Cortex of kidney (tissue), 1 donor: ENCODE measurements at places on chromosomes 3 and 15.

- DNase-seq = no peak
Measured at GRCh38 chr3:127439621-127440020, 150.9 kb downstream of the TPRA1 start.

GRCh38 chr15:78625606-78626280, 4.9 kb upstream of the CHRNA3 start:
- no peak for DNase-seq

DNA sequence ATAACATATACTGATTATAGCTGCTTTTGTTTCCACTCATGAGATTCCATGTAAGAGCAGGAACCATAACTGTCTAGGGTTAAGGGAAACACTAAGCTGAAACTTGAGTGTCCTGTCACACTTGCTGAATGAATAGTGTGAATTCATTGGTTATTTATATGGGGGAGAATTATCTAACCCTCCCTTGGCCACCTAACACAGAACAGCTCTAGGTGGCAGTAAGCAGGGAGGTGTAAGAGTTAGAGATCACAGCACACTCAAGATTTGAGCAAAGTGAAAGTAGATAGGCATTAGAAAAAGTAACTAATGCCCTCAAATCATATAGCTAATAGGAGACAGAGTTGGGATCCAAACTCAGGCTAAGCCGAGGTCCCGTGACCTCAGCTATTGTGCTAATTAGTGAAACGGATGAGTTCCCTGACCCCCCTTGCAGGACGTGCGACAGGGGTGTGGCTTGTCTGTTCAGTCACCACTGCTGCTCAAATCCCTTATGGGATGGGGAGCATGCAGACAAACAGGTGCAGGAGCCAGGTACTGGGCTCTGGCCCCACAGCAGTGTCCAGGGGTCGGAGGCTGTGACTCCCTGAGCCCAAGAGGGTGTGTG, 27.7 kb upstream of the ANO10 start:
- no peak for DNase-seq

GRCh38 chr3:139122221-139122581, 77.5 kb upstream of the PRR23C start:
- DNase-seq = no peak

DNA sequence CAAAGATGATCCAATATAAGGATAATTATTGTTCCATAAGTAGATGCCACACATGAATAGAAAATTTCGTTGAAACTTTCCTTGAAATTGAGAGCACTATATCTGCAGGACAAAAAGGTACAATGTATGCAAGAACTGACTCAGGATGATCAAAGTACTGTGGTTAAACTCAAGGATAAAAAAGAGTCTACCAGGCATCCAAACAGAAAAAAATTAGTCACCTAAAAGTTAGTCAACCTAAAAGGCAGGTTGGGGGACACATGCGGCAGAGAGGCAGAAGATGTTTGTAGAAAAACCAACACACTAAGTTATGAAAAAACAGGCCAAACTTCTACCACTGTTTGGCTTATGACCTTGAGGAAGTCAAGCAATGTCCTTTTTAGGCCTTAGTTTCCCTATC, 68.7 kb downstream of the GSK3B start:
- DNase-seq = no peak

DNA sequence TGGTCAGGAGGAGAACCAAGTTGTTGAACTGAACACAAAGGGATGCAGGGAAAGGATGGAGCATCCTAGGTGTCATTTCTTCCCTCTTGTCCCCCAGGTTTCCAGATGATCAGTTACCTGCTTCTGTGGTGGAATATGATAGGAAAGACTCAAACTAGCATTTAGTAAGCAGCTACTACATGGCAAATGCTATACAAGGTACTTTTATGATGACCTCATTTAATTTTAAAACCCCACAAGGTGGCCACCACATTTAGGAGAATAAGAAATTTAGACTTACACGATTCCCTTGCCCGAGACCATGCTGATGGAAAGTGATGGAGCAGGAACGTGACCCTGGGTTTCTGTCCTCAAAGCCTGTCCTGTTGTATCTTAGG, 40.9 kb downstream of the CCR4 start:
- no peak for DNase-seq

GRCh38 chr3:155424323-155424710, 130.8 kb upstream of the STRIT1 start:
- no peak for DNase-seq

- DNase-seq = no peak
Measured at GRCh38 chr3:52357151-52358080, 41.3 kb downstream of the DNAH1 start.

GRCh38 chr3:188205992-188206416, 52.0 kb downstream of the LPP start:
- DNase-seq = no peak

- DNase-seq = no peak
Measured at GRCh38 chr15:78828920-78829319, 17.7 kb upstream of the ADAMTS7 start.

DNA sequence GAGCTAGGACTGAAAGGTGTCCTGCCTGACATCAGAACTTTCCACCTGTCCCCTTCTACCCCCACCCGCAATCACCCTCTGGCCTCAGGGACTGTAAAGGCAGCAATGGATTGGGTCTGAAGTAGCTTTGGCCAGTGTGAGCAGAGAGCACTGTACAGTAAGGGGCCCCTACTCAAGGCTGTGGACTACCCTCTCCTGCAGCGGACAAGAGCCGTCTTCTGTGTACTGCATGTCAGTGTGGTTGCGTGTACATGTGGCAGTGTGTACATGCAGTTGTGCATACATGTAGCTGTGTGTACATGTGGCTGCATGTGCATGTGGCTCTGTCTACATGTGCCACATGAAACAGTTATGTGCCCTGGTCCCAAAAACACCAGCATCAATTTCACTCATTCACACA, 205.9 kb upstream of the LINGO1 start:
- DNase-seq = no peak

DNA sequence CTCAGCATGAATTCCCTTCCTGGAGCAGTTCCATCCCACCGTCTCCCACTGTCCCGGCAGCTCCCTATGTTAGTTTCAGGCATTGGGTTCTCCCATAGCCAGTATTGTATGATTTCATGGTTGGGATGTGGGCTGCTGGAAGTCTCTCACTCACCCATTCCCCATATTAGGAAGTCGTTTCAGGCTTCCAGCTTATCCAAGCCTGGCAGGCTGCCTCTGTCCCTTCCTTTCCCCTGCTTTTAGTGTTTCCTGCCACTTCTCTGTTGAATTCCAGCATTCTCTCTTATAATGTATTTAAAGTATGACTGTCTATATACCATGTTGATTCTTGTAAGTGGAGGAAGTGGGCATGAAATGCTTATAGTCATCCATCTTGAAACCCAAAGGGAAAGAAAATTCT, 309.7 kb upstream of the RBMS3 start:
- no peak for DNase-seq

- DNase-seq = no peak
Measured at GRCh38 chr15:41073028-41073427, 43.1 kb downstream of the INO80 start.

DNA sequence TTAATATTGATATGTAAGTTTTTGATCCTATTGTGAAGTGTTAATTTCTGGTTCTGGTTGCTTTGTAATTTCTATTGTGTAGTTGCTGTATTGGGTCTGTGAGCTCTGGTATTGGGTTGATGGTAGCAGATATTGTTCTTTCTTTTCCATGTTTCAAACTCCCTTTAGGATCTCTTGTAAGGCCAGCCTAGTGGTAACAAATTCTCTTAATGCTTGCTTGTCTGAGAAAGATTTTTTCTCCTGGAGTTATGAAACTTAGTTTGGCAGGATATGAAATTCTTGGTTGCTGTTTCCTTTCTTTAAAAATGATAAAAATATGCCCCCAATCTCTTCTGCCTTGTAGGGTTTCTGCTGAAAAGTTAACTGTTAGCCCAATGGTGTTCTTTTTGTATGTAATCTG, 268.6 kb upstream of the PLSCR5 start:
- DNase-seq = no peak

GRCh38 chr3:11632966-11633365, 10.7 kb downstream of the VGLL4 start:
- DNase-seq = no peak

GRCh38 chr3:166453478-166453877, 616.3 kb upstream of the BCHE start:
- DNase-seq = no peak

DNA sequence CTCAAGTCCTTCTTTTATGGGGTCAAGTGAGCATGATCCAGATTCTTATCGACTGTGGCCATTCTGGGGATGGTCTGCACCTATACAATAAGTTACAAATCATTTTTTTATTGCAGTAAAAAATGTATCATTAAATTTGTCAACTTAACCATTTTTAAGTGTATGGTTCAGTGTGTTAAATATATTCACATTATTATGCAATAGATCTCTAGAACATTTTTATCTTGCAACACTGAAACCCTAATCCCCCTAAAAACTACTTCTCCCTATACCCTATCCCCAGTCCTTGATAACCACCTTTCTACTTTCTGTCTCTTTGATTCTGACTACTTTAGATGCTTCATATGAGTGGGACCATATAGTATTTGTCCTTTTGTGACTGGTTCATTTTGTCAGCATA, 10.4 kb upstream of the BOC start:
- no peak for DNase-seq

GRCh38 chr15:65363766-65364165, 14.0 kb downstream of the IGDCC3 start:
- no peak for DNase-seq

- DNase-seq = no peak
Measured at GRCh38 chr15:60569596-60569995, 90.7 kb upstream of the ICE2 start.

- DNase-seq = no peak
Measured at GRCh38 chr3:111595232-111595631, at the start of gene ZBED2. Gene ZBED2 (minus strand): TSS chr3:111595346. CDS start chr3:111594201, 1,145 bp downstream.

- no peak for DNase-seq
Measured at GRCh38 chr3:177295116-177295515, 97.8 kb upstream of the TBL1XR1 start.

- no peak for DNase-seq
Measured at GRCh38 chr15:50593761-50594160, 47.3 kb upstream of the USP50 start.

DNA sequence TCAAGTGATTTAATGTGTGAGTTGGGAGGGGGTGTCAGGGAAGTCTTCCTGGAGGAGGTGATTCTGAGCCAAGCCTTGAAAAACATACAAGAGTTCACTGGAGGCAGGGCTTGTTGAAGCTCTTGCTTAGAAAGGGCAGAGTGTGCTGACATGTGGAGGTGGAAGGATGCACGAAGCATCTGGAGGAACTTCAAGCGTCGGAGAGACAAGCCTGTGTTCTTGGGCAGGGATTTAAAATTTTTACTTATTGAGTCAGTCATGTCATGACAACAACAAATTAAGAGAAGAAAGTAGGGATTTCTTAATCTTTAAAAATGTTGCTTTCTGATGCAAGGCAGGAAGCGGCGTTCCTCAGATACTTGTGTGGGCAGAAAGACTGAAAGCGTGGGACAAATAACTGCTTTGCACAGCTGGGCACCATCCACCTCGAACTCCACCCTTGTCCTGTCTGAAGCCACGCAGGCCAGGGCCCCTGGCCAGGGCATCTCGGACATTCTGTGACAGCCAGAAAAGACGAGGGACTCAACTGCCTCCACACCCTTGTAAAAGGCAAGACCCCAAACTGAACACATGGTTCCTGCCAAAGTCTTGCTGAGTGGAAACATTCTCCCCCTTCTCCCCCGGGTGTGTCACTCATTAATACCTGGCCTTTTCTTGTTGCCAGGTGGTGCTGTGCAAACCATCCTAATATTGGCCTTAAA, 6.9 kb upstream of the IL16 start:
- DNase-seq = no peak

DNA sequence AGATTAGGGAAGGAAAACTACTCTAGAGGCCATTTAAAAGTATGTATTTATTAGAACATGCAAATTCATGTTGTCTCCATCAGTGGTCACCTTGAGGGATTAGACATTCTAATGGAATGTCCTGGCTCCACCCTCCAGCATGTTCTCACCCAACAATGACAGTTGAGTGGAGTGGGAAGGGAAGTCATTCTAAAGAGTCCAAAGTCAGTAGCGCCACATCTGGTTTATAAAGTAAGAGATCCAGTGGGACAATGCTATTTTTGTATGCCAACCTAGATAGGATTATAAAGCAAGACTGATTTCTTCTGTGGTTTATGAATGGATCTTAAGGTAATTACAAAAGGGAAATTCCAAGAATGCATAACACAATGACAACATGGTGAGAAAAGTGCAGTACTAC, 33.3 kb downstream of the SLC24A1 start:
- no peak for DNase-seq

DNA sequence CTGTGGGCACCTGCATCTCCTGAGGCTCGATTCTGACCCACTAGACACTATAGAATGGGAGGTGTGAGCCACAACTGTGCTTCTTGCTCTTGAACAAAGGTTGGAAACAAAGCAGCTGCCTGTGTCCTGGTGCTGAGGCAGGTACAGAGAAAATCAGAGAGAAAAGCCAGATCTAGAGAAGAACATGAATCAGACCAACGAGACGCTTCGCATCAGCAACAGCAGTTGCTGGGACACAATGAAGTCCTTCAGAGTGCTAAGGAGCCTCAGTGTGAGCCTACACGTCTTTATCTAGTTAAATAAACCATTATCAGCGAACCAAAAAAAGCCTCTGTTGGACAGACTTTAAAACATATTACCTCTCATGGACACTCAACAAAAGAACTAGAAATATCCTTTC, 86.3 kb upstream of the MEX3B start:
- DNase-seq = no peak

GRCh38 chr3:107966276-107966675, 124.6 kb downstream of the CD47 start:
- DNase-seq = no peak
